ENCODE measurements at places on chromosomes 5 and 9.

GRCh38 chr5:135861641-135862040 lies 27.2 kb downstream of the SLC25A48 start:
- no peak for DNase-seq

- no peak for DNase-seq
Observed at GRCh38 chr9:124784509-124784908, 7.6 kb downstream of the OLFML2A start.

- DNase-seq, result no peak
Observed at GRCh38 chr5:121497176-121497575, 354.5 kb upstream of the FTMT start.

GRCh38 chr5:42022383-42022972 lies 97.4 kb downstream of the FBXO4 start:
- no peak for DNase-seq

GRCh38 chr9:2159521-2160454 lies 144.6 kb downstream of the SMARCA2 start:
- DNase-seq, result no peak

DNA sequence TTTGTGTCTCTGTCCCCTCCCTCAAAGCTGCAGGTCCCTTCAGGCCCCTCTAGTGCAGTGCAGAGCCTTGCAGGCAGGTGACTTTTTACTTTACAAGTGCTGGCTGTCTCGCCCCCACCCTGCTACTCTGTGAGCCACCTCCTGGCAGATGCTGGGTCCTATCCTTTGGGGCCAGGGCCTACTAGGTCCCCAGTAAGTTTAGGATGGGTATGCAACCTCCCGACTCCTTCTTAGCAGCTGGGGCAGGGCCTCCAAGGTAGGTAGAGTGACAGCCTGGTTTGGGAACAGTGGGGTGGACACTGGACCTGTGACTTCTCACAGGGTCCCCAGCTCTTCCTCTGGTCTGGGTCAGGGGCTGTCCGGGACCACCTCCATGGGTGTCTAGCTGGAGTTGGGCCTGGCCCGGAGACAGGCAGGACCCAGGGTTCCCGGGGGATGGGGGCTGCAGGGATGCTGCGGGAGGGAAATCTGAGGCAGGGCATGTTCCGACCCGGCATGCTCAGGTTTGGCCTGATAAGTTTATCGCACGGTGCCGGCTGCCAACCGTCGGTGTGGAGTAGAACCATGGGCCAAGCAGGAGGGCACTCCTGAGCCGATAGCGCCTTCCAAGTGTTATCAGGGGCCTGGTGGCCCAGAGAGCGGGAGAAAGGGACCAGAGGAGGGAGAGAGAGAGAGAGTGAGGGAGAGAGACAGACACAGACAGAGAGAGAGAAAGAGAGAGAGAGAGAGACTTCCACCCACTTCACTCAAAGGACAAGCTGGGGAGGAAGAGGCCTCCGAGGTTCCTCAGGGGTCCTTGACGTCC lies 20.5 kb downstream of the GFI1B start:
- no peak for DNase-seq

- DNase-seq, result no peak
Observed at GRCh38 chr5:143641549-143642355, 170.2 kb upstream of the HMHB1 start.

- DNase-seq, result no peak
Observed at GRCh38 chr9:131407717-131408195, 13.9 kb downstream of the PRRC2B start.

DNA sequence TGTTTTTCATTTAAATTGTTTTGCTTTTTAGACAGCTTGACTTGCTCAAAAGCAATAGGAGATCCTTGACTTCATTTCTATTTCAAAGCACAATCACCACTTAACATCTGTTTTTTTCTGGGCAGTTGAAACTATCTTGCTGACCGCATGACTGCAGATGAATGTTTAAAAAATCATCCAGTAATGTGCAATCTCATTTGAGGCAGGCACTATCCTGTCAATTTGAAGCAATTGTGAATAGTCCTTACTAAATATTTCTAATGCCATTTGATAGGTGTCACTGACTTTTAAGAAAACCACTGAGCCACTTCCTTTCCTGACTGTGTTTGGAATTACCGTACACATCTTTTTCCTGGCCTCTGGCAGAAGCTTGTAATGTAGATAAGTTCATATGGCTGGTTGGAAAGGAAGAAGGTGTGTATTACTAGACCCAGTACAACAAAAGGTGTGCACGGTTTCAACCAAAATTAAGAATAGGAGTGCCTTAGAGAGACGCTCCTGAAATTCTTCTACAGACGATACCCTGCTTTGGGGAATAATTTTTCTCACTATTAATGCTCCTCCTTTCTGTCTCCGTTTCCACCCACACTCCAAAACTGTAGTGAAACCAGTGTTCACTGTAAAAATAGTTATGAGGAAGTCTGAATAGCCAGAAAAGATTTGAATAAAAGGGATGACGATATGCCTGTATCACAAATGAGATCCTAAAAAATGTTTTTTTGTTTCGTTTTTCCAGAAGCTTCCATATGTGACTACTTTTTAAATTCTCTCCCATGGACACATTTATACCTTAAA lies 136.7 kb upstream of the MOCS2 start:
- DNase-seq, result no peak

DNA sequence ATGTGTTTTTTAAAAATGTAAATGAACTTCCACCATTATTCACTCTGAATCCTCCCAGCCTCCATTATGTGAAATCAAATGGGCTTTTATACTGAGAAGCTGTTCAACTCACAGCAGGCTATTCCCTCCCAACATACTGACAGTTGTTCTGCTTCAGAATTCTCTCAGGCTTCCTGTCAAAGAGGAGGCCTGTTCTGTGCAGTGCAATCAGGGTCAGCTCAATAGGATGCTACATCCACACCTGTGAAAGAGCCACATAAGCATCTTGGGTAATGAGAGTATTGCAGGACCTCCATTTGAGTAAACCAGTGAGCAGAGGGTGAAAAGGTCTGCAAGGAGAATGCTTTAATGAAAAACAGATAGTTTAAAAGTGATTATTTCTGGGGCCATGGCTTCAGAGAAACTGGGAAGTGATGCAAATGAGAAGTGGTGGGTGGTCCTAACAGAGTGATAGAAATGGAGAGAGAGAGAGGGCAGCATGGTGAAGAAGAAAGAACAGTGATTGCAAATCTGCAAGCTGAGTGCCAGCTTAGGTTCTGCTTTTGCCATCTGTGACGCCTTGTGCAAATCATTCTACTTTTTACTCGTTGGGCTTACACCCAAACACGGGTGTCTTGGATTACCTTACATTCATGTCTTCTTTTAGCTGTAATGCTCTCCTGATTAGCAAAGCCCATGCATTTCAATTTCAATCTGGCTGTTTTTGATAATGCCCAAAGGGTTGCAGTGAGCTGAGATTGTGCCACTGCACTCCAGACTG lies 202.5 kb upstream of the NMUR2 start:
- no peak for DNase-seq

GRCh38 chr5:129460672-129460935 lies 506 bp downstream of the ADAMTS19 start:
- DNase-seq, result no peak

- no peak for DNase-seq
Observed at GRCh38 chr9:136610426-136610825, 52.3 kb upstream of the EGFL7 start.

- no peak for DNase-seq
Observed at GRCh38 chr5:50292735-50293394, 148.2 kb downstream of the EMB start.

- DNase-seq, result no peak
Observed at GRCh38 chr5:102279711-102280110, 16.4 kb downstream of the SLCO4C1 start.

- DNase-seq, result no peak
Observed at GRCh38 chr9:27572061-27572460, 1.2 kb downstream of the C9orf72 start.

GRCh38 chr9:105296877-105297287 lies 52.4 kb downstream of the SLC44A1 start:
- DNase-seq, result no peak

GRCh38 chr9:134320126-134320867 lies 6.0 kb upstream of the RXRA start:
- no peak for DNase-seq

DNA sequence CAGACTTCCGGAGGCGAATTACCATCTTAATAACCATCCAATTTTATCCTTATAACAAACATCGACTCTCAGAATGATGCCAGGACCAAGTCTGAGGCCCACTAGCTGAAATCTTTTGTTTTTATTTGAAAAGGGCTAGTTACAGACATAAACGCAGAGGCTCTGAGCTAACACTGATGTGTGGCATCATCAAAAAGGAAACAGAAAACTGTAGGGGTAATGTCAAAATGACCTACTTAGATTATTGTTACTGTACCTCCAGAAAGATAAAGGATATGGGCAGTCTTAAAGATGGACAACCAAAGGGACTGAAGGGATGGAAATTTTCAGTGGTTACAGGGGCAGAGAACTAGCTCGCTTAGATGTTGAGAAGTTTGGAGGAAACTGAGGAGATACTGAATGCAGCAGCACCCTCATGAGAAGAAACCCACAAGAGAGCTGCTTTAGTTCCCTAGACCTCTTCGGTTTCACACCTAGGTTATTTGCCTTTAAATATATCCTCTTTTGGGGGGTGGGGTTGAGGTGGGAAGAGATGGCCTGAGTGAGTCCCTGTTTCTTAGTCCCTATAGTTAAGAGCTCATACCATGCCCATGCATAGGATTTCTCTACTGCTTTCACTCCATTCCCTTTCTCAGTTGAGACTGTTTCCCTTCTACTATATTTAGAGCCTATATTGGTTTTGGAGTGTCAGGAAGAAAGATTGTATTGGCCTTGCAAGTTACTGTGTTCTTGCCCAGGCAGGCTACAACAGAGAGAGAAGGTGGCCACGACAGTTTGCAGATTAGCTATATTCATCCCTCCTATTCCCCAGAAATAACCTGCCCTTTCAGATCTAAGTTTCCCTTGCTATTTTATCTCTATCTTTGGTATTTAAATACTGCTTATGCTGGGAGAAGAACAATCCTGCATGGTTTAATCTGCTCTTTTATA lies 320.4 kb upstream of the EFNA5 start:
- DNase-seq, result no peak

DNA sequence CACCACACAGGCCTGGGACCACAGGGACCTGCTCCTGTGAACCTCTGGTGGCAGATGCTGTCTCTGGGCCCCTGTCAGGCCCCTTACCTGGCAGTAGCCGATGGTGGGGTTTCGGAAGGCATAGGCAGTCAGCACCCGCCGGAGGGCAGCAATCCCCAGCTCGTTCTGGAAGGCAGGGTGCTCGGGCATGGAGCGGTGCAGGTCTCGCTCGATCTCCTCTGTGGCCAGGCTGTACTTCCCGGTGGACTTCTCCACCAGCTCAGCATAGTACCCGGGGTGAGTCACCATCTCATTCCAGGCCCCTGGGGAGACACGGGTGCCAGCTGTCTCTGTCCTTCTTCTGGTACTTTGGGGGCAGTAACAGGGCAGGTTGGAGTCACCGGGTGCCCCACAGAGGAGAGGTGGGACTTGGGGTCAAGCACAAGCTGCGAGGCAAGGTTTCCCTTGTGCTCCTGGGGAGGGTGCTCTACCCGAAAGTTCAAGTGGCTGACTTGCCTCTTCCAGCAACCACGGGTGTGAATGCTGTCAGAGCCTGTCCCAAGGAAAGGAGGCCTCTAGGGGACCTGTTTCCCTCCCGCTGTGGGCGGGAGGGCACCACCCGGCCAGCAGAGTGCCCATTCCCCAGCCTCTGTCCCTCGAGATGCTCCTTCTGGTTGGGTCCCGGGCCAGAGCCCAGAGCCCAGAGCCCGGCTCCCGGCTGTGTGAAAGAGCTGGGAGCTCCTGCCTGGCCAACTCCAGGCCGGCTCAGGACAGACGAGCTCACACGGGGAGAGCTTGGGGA lies 19.8 kb upstream of the MRNIP start:
- no peak for DNase-seq

DNA sequence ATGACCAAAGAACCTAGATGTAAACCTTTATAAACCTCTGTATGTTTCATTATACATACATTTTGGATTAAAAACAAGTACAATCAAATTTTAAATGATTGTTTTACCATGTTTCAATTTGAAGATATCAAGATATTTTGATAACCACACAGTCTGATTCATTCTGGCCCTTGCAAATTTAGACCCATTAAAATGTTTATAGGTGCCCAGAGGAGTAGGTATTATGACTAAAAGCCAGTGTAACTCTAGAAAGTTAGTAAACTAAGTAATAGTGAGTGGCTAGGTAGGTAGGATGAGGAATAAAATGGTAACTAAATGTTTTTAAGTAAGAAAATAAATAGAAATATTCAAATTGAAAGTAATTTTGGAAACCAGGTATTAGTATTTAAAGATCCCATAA lies 165.5 kb downstream of the PBX3 start:
- DNase-seq, result no peak

DNA sequence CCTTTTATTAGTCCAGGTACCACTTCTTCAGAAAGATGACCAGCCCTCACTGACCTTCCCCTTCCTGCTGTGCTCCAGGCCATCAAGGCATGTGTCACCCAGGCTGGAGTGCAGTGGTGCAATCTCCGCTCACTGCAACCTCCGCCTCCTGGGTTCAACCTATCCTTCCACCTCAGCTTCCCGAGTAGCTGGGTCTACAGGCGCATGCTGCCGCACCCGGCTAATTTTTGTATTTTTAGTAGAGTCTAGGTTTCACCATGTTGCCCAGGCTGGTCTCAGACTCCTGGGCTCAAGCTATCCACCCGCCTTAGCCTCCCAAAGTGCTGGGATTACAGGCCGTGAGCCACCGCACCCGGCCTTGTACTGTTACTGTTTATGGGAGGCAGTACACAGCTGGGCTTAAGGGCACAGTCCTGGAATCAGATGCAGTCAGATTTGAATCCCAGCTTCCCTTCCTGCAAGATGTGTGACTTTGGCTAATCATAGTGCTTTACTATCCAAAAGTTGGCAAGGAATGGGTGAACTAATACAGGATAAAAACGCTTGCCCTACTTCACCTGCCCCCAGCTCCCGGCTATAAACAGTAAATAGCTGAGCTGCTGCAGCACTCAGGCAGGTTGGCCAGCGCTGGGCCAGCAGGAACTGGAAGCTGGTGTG lies 483 bp upstream of the EIF4EBP3 start:
- no peak for DNase-seq

GRCh38 chr5:139667730-139668063 lies 19.5 kb downstream of the CXXC5 start:
- no peak for DNase-seq

- no peak for DNase-seq
Observed at GRCh38 chr9:34636791-34637355, 714 bp downstream of the SIGMAR1 start.

GRCh38 chr5:52977264-52977897 lies 11.8 kb upstream of the ITGA2 start:
- no peak for DNase-seq
